ENCODE measurements at places on chromosomes 6 and 20.

GRCh38 chr6:41153992-41154625, at the start of gene TREML1:
Gene TREML1, minus strand, starts transcription at chr6:41154347. Its CDS starts 59 bp downstream, at chr6:41154288.
- DNase-seq: no peak

- DNase-seq: no peak
These were observed 17.2 kb upstream of the HCK start for GRCh38 chr20:32034581-32035425.

DNA sequence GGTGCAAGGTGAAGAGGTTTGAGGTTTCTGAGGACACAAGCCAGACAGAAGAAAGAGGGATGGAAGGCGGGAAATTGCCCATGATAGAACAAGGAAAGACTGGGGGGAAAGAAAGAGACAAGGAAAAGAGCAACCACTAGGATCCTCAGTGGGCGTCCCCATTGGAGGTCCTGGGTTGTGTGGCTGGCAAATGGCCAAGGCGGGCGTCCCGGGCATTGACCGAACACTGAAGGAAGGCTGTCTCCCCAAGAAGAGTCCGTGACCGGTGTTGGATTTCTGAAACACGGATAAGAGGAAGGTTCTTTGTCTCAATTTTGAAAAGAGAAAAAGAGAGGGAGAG, 746.6 kb upstream of the ADGRB3 start:
- DNase-seq: no peak

DNA sequence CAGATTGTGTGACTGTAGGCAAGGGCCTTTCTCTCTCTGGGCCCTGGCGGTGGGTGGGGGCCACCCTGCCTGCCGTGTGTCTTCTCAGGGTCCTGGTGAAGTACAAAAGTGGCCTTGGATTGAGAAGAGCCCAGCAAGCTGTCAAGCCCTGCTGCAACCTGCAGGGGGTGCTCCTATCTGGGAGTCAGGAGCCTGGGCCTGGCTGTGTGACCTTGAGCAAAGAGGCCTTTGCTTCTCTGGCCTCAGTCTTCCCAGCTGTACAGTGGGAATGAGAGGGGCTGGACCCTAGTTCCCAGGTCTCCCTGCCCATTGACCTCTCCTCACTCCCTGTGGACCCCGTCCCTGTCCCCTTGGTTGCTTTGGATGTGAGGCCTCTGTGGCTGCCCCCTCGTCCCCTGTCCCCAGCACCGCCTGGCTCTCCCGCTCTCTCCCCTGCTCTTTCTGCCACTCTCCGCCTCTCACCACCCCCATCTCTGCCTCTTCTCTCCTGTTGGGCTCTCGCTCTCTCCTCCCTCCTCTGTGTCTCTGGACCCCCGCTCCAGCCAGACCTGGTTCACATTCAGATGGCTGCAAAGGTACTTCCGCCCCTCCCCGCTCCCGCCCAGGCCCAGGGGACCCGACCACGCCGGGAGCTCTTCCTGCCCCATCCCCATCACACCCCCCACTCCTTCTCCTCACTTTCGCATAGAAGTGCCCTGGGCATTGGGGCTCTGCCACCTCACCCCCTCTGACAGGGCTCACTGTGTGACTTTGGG, 46.7 kb downstream of the SRC start:
- DNase-seq: no peak

- DNase-seq: no peak
These were observed 506.7 kb downstream of the KIF16B start for GRCh38 chr20:16066571-16066970.

GRCh38 chr6:41072836-41073202, at the start of gene NFYA:
Gene NFYA, plus strand, starts transcription at chr6:41072974. Its CDS starts 6,116 bp downstream, at chr6:41079090.
- DNase-seq: no peak

GRCh38 chr20:36098364-36098763, 56.2 kb upstream of the EPB41L1 start:
- DNase-seq: no peak

DNA sequence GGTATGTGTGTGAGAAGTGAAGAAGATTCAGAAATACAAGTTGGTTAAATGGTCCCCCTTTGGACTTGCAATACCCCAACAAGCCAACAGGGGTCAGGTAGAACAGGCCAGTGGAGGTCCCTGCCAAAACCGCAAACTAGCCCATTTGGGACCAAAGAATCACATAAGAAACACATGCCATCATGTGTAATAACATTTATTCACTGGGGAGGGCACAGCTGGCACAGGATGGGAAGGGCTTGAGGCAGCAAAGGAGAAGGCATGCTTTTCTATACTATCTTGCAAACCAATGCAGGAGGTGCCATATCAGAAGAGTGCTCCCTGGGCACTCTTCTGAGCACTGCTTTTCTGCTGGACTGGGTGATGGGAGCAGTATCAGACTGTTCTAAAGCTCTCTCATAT, 116.1 kb upstream of the TRAF3IP2 start:
- DNase-seq: no peak

GRCh38 chr6:38284802-38285394, 354.8 kb downstream of the BTBD9 start:
- no peak for DNase-seq

DNA sequence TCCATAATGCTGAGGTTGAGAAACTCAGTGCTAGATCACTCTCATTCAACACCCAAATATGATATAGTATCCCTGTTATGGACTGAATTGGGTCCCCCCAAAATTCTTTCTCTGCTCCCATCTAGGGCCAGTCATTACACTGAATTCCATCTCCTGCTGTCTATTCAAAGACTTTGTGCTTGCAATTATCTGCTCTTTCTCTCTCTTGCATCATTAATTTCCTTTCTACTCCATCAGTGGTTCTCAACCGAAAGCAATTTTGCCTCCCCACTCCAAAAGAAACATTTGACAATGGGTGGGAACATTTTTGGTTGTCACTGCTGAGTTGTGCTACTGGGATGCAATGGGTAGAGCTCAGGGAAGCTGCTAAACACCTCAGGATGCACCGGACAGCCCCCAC, 271.5 kb upstream of the CDYL start:
- no peak for DNase-seq

DNA sequence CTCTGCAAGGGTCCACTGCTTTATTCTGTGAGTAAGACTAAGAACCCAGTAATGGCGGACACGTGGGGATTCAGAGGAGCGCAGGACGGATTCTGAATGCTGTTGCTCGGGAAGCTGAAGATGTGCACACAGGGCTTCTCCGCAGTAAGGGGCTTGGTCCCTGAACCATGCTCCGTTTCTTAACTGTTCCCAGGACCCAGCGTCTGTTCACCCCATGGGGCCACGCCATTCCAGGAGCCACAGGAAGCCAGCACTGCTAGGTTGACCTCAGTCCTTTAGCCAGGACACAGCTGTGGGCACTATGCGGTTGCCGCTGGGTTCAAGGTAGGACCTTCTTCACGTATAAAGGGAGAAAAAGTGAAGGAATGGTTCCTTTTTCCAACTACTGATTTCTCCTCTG, 59.8 kb downstream of the IRF4 start:
- no peak for DNase-seq

DNA sequence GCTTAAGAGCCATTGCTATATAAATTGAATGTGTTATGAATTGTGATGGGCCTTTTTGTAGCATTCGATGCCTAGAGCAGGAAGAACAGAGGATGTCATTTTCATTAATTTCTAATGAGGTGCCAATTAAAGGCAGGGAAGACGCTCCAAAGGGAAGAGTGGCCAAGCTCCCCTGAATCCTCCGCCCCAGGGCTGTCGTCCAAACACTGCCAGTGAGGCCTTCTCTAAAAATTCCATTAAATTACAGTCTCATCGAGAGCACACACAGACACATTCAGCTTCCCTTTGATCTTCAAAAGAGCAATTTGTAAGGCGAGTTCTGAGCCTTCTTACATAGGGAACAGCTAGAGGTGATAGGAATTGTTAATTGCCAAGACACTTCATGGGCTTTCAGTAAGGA, 300.0 kb downstream of the ZFAND3 start:
- DNase-seq: no peak

- DNase-seq: no peak
These were observed 74.0 kb downstream of the ZBTB2 start for GRCh38 chr6:151317103-151317994.

DNA sequence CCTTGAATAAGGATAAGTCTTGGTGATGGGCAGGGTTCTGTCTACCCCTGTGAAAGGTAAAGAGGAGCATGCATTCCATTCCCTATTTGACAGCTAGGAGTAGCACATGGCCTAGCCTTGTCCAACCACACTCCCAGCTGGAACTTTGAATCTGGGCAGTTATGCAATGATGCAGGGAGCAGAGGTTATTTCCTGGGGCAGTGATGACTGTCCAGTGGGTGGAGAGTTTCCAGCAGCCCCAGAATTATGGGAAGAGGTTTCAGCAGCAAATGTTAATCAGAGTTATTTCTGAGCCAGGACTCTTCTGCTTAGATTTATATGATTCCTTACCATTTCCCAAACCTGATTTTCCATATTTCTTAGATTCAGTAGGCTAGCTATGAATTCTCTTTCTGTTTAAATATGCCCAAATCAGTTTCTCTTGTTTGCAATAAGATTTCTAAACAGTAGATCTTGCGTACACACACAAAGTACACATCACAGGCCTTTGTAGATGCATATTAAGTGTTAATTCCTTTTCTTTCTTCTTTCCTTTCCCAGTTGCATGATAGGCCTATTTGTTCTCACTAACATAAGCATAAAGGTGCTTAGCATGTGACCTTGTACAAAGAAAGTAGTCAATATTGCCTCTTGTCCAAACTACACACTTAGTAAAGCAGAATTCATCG, 17.3 kb upstream of the TXLNB start:
- no peak for DNase-seq

- DNase-seq: no peak
These were observed 41.7 kb upstream of the KLHL31 start for GRCh38 chr6:53707108-53707897.

GRCh38 chr20:62716198-62716940, 7.7 kb downstream of the NTSR1 start:
- no peak for DNase-seq

DNA sequence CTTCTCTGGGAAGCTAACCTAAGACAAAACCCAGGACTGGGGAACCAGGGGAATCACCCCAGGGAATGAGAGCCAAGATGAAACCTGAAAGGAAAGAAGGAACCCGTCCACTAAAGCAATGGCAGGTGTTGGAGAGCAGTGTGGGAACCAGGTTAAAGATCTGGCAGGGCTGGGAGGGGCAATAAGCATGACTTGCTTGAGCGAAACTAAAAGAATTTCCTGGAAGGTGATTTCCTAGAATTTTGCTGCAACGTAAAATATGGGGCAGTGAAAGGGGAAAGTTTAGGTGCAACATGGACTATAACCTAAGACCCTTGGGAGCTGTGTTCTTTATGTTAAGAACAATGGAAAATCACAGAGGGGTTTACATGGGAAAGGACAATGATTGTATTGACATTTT, 126.2 kb upstream of the SSTR4 start:
- no peak for DNase-seq

DNA sequence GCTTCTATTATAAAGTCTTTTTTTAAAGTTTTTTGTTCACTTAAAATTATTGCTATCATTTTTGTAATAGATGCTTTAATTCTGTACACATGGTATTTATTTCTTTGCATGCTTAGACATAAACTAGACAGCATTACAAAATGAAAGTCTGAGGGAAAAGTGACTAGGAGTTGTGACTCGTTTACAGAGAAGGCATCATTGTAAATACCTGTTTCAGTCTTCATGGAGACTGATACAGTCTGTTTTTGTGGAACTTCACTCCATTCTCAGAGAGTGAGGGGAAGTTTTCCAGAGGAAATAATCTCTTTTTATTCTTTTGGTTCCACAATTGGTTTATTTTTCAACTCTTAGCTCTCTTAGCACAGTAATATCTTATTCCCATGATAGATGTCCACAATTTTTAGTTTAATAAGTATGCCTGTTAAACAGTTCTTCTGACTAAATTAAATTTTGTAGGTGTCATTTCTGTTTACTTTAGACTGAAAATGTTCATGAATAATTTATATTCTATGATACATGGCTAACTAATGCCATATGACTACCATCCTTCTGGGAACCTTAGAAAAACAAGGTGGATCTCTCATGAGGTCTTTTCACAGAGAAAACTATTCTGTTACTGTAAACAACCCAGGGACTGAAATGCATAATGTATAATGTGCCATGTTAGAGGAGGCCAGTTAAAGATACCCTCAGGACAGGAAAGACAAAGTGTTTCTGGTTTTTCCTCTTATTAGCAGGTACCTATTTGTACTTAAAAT, 69.2 kb downstream of the MYO6 start:
- no peak for DNase-seq

Data from right renal cortex interstitium (tissue), 3 donors.